NCI-H2081 (cell line): ENCODE measurements at places on chromosomes 13 and 19.

GRCh38 chr13:34030782-34031181 is 212.8 kb downstream of the RFC3 start:
- no peak for DNase-seq

GRCh38 chr13:77031656-77032243 is 4.8 kb upstream of the FBXL3 start:
- DNase-seq, result no peak

GRCh38 chr19:45645068-45645630 is 6.0 kb upstream of the EML2 start:
- DNase-seq, result peak; percentile 56

GRCh38 chr19:11580116-11580515 is 2.7 kb upstream of the ACP5 start:
- no peak for DNase-seq

DNA sequence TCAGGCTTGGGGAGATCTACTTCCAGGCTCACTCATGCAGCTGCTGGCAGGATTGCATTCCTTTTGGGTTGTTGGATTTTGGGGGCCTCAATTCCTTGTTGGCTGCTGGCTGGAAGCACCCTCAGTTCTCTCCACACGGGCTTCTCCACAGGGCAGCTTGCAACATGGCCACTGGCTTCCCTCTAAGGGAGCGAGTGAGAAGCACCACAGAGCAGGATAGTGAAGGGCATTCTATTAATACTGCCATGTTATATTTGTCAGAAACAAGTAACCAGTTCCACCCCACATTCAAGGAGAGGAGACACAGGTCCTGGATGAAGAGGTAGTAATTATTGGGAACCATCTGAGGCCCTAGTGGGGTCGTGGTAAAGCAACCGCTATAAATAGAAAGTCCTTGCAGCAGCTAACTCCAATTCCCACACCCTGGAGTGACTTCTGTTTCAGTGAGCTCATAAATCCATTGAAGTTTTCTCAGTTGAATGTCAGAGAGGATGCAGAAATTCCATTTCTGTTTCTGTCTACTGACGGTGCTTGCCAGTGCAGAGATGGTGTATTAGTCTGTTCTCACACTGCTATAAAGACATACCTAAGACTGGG is 558.9 kb downstream of the IRS2 start:
- no peak for DNase-seq

DNA sequence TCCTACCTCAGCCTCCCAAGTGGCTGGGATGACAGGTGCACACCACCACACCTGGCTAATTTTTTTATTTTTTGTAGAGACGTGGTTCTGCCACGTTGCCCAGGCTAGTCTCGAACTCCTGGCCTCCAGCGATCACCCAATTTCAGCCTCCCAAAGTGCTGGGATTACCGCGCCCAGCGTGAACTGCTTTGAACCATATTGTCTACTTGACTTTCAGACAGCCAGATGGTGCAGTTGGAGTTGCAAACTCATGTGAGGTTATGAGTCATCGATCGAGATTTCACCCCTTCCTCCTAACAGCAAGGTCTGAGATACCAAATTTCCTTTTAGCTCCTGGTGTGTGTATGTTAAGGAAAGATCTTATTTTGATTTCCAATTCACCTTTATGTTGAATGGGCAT is 2.7 kb downstream of the SLC27A1 start:
- no peak for DNase-seq

GRCh38 chr13:77928909-77929308 is 10.3 kb upstream of the EDNRB start:
- no peak for DNase-seq

DNA sequence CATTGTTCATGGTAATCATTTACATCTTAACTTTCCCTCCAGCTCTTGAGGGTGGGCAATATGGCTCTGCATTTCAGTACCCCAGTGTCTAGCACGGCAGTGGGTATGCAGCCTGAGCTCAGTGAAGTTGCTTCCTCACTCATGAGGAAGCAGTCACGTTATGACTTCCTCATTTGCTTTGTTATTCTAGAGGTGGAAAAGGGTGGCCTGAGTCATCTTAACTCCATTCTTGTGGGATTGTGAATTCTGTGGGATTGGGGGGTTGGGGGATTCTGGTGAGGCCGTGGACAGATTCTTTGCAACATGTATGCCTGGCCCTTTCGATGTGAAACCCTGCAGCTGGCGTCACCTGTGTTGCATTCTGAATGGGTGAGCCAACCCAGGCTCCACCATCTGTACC is 406.7 kb upstream of the ZNF507 start:
- DNase-seq, result no peak

DNA sequence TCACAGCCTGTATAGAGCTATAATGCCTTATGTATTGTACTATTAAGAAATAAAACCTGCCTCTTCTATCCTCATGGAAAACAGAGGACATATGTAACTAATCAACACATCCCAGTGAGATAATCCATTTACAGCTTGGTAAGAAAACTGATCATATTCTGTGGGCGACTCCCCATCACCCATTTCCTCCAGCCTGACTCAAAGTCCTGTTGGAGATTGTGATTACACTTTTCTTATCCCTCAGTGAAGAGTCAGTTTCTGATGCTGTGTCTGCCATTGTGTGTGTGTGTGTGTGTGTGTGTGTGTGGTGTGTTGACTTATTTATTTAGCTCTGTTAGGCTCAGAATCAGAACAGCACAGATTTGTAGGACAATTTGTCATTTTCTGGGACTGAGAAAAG is 212.8 kb downstream of the FGF9 start:
- DNase-seq, result no peak
